ENCODE measurements at places on chromosomes 4 and X.

DNA sequence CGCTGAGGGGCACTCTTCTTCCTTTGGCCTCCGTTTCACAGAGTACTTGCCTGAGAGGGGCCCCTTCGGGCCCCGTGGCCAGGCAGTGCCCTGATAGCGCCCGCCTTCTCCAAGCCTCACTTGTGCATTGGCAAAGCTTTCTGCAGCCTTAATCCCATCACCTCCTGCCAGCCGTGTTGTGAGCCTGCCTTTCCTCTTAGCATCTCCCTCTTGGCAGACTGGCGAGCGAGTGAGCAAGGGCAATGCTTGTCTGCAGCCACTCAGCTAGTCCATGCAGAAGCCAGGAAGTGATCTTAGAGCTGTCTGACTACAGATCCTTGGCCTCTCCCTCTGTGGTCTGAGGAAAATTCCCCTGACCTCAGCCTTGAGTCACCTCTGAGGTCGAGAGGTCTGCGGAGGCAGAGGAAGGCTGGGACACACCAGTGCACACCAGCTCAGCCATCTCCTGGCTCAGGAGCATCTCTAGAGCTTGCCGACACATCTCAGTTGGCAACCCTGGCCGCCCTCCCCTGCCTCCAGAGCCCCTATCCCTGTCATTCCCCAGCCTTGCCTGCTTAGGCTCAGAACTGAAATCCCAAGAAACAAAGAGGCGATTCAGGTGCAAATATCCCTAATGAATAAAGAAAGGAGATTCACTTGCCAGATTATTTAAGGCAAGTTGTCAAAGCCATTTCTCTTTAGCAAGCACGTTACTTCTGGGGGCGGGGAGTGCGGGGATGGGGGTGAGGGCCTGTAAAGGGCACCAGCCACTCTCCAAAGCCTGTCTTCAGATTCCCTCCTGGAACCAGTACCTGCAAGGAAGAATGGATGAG lies 143.5 kb upstream of the MAMLD1 start:
- no peak for DNase-seq

DNA sequence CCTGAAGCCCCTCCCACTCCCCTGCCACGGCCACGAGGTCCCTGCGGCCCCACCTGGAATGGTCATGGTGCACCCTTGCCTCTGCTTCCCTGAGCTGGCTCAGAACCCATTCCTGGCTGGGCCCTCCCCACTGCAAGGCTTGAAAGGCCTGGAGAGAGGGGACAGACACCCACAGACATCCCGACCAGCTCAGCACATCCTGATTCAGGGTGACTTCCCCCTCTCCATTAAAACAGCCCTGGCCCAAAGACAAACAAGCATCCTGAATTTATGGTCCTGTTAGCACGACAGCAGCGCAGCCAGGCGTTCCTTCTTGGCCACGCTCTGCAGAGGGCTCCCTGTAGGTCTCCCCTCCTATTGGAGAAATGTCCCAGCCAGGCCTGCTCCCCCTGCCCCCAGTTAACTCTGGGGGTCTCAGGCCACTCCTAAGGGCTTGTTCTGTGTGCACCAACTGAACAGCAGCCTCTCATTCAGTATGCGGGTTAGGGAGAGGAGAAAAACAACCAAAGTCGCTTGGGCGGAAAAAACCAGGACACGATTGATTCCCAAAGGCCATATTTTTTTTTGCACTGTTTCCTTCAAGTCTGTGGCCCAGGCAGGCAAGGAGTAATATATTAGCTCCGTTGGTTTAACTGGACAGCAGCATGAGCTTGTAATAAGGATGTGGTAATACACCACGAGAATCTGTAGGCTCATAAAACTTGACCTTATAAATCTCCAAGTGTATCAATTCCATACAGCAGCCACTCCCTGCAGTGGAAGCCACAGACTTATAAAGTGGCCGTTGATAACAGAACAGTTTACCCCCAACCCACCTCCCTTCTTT lies 106.7 kb upstream of the MSX1 start:
- no peak for DNase-seq

DNA sequence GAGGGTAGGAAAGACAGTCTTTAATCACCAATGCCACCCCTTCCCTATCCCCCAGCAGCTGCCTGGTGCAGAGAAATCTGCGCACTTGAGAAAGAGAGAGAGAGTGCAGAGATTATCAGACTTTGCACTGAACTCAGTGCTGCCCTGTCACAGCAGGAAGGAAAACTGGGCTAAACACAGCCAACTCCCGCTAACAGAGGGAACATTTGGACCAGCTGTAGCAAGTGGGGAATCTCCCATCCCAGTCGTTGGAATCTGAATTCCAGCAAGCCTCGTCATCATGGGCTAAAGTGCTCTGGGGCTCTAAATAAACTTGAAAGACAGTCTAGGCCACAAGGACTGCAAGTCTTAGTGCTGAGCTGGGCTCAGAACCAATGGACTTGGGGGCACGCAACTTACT lies 168.7 kb downstream of the DLG3 start:
- DNase-seq, result no peak

DNA sequence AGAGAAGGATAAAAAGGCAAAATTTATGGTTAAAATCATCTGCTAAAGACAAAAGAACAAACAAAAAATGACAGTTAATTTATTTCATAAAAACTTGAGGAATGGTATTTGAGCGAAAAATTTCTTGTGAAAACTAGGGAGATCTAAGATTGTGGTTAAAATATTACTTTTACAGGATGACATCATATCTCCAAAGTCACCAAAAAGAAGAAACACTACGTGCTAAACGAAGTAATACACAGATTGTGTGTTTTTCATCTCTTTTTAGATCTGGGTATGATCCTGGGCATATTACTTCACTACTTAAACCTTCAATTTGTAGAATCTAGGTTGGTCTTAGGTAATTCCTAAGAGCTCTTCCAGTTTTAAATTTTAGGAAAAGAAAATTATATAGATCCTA lies 107.7 kb downstream of the CAMK2D start:
- no peak for DNase-seq

DNA sequence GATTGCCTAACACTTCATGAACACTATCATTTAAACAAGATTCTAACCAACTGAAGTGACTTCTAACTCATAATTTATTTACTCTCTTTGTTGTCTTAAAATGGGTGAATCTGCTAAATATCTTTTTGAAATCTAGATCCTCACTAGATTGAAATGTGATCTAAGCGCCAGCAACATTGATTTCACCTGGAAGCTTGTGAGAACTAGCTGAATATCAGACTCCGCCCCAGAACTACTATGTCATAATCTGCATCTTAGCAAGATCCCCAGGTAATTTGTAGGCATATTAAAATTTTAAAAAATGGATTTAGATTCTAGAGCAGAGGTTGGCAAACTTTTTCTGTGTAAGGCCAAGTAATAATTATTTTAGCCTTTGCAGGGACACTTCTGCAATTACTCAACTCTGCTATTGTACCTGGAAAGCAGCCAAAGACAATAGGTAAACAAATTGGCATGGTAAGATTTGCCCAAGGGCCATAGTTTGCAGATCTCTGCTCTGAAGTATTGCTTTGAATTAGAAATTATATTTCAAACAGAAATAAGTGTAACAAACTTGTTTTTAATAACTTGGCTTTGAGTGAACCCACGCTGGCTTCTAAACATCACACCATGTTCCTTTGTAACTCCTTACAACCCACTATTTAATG lies 121.5 kb downstream of the REELD1 start:
- no peak for DNase-seq

DNA sequence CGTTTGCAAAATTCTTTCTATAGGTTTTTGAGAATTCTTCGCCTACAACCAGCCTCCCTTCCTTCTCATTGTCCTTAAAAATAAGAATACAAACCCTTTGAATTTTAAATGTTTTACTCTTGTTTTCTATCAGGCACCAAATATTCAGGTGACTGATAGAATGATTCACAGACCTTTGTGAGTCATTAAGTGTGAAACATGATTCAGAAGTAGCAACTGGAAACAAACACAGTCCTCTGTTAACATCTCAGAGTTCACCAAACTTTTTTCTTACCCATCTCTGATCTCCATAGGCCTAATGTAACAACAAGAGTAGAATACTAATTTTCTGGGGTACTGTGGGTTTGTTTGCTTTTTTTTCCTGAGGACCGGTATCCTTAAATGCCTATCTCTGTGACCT lies 63.4 kb upstream of the MAB21L2 start:
- DNase-seq, result no peak

DNA sequence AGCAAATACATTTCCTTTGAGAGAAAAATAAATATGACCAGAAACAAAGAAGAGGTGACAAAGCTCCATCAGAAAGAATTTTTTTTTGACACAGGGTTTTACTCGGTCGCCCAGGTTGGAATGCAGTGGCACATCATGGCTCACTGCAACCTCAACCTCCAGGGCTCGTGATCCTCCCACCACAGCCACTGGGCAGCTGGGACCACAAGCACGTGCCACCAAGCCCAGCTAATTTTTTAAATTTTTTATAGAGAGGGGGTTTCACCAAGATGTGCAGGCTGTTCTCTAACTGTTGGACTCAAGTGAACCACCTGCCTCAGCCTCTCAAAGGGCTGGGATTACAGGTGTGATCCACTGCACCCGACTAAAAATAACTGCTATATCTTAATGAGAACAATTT lies 10.3 kb downstream of the ADH5 start:
- no peak for DNase-seq

GRCh38 chr4:70544279-70544868 lies 26.0 kb downstream of the AMTN start:
- no peak for DNase-seq

- DNase-seq, result no peak
Measured at GRCh38 chr4:149370785-149371420, 444.7 kb downstream of the IQCM start.

DNA sequence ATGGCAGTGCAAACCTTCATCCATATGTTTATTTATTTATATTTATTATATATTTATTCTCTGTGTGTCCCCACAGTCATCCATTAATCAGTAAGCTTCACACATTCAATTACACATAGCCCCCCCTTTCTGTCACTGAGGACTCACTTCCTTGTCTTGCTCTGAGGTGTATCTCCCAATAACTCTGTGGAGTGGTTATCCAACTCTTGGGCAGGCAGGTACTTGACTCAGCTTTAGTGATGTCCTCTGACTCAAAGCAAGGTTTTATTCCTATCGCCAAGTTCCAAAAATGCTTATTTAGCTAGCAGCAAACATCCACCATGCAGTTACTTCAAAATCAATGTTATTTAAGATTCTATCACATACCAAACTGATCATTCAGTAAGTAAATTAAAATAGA lies 25.2 kb upstream of the NDP start:
- no peak for DNase-seq

DNA sequence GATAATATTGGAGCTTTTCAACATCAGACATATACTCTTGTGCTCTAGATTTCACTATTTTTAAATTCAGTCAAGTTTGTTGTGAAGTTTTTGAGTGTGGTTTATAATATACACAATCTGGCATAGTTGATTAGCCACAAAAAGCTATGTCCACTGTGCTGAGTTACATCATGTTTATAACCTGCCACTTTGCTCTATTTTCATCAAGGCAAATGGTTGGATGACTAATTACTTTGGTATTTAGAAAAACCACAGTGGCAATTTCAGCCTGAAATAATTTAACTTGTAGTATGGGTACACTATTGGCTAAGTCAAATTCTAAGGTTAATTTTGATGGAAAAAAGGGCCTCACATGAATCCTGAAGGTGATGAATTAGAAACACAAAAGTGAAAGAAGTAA lies 262.6 kb downstream of the C4orf33 start:
- no peak for DNase-seq

- DNase-seq, result no peak
Measured at GRCh38 chr4:7777871-7778509, 161.7 kb downstream of the AFAP1 start.

GRCh38 chrX:71991164-71991563 lies 80.5 kb downstream of the NHSL2 start:
- DNase-seq, result no peak

DNA sequence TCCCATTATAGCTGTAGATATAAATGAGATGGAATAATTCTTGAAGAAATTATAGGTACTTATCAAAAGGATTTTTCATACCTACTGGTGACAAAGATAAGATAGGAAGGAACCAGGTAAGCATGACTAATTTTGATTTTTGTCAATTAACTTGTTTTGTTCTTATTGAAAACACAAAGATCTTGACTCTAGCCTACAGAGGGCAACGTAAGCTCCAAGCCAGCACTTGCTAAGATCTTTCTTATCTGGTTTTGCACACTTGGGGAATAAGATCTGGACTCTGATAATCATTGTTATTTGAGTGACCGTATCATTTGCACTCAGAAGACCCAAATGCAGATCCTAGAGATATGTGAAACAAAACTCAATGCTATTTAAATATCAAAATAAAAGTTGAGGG lies 223.4 kb downstream of the VEGFC start:
- no peak for DNase-seq

GRCh38 chrX:103248553-103248952 lies 6.4 kb downstream of the TCEAL8 start:
- DNase-seq, result no peak

DNA sequence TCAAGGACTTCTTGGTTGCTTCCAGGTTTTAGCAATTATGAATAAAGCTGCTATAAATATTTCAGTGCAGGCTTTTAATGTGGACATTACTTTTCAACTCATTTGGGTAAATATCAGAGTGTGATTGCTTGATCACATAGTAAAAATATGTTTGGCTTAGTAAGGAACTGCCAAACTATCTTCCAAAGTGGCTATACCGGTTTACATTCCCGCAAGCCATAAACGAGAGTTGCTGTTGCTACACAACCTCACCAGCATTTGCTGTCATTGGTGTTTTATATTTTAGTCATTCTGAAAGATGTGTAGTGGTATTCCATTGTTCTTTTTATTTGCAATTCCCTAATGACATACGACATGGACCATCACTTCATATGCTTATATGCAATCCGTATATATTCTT lies 30.9 kb upstream of the SPOCK3 start:
- DNase-seq, result no peak

DNA sequence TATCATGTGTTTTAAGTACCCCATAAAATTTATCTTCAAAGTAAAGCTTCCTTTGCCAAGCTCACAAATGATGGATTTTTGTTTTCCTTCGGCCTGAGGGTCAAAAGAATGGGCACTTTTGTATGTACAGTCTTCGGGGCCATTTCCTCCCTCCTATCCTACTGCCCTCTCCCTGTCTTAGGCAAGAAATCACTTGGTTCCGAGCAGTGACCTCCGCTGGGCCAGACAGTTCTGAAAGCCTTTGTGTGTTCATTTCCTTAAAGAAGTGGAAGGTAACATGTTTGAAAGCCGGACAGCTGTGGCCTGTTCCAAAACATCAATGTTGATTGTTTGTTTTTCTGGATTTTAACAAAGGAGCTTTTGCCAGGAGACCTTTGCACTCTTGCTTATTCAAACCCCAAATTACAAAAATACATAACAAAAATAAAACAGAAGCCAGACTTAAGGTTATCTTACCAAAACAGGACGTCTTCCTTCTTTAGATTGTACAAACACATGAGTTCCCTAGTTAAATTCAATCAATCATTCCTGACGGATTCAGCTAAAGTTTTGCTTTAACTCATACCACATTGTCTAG lies 110.6 kb upstream of the LIMCH1 start:
- DNase-seq, result no peak
